ENCODE measurements at places on chromosomes 6 and 20.

DNA sequence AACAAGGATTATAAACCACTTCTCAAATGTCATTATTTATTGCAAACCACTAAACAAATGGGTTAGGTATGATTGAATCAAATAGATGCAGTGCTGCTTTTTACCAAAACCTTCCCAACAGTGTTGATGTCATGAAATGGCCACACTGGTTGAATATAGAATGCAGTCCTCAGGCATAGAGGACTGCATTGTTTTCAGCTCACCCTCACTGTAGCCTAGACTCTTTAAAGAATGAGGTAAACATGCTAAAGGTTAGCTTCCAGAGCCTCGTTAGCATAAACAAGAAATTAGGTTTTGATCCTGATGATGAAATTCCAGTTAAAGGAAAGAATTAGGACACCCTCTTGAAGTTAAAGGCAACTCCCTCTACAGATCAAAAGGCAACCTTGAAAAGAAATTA lies 224.3 kb downstream of the ALDH8A1 start:
- DNase-seq = no peak

GRCh38 chr6:63904650-63905248 lies 269.1 kb downstream of the PHF3 start:
- DNase-seq = no peak

DNA sequence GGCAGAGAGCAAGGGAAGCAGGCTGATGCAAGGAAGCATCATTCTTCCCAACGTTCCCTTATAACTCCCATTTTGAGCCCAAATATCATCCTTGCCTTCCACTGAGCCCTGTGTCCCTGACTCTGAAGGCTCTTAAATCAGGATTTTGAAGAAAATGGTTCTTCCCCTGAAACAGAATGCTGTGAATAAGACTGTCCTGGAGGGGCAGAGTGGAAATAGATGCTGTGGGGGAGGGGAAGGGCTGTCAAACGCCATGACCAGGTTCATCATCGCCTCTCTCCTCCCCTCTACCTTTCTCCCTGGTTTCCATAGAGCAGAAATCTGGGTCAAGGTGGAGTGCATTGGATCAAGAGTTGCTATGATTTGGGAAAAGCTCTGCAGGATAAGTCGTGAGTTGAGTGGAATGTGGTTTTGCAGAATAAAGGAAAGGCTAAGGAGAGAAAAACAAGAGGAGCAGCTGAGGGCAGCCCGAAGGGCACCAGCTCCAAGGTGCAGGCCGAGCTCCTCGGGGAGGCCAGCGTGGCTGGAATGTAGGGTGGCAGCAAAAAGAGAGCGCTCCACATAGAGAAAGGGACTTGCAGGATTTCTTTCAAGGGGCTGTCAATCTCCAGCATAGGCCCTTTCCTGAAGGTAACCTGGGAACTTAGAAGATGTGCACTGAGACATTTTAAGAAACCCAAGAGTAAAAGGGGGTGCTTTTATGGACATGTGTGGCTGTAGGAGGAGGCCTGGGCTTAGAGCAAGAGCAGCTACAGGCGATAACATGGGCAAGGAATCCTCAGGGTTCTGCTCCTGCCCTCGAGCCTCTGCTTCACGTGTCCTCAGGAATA lies 120.8 kb upstream of the CDYL start:
- DNase-seq = no peak

DNA sequence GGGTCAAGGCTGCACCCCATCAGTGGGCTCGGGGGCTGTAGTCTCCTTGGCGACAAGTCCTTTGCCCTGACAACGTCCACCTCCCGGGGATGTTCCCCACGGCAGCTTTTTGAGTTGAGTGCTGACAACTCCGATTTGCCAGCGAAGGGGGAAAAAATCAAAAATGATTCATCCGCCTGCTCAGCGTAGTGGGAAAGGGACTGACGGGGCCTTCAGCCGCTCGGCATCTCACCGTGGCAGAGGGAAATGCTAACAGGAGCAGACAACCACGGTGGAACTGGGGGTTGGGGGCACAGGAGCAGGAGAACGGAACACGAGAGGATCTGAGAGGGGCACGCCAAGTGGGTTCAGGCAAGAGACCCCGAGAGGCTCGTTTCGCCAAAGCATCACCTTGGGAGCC lies 173.7 kb downstream of the TFAP2C start:
- DNase-seq = no peak

DNA sequence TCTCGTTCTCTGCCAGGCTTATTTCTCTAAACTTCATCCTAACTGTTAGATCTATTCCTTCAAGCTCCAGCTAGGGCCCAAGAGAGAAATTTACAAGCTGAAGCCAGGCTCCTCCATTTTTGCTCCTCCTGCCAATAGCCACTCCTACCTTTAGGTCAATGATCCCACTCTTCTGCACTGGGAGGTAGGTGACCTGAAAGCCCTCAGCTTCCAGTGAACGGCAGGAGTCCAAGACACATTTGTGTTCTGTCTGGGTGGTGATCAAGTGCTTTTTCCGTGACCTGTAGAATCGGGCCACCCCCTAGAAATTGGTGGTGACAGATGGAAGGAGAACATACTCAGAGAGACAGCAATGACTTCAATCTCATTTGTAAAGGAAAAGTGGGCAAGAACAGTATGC lies 8.9 kb downstream of the NFS1 start:
- no peak for DNase-seq

DNA sequence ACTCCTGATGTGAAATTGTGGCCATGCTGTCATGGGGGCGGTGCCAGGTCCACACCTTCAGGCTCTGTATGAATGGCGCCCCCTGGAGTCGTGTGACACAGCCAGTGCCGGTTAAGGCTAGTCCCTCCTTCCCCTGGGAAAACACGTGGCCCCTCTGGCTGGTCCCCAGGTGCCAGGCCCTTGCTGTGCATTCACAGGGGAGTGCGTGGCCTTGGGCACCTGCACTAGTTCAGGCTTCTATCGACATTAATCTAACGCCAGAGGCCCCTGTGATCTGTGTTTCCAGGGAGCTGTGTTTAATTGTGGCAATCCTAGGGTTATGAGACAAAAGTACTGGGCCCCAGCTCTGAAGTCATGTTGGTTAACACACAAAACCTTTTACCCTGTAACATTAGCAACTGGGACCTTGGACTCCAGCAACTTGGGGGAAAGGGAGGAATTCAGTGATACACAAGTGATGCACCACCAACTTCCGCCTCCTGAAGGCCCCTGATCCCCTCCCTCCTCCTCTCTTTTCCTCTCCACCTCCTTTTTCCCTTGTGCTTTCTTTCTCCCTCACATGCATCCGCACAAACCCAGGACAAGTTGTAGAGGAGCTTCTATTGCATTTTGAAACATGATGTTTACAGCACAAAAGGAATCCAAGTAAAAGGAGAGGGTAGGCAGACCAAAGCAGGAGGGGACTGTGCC lies 74.0 kb downstream of the SSR1 start:
- peak; percentile 82 for DNase-seq

GRCh38 chr6:12291071-12291838 lies 1.1 kb downstream of the EDN1 start:
- DNase-seq = no peak

- no peak for DNase-seq
Measured at GRCh38 chr6:119294984-119295383, 54.6 kb downstream of the MAN1A1 start.

GRCh38 chr6:52552278-52552643 lies 24.6 kb downstream of the TRAM2 start:
- DNase-seq = no peak

DNA sequence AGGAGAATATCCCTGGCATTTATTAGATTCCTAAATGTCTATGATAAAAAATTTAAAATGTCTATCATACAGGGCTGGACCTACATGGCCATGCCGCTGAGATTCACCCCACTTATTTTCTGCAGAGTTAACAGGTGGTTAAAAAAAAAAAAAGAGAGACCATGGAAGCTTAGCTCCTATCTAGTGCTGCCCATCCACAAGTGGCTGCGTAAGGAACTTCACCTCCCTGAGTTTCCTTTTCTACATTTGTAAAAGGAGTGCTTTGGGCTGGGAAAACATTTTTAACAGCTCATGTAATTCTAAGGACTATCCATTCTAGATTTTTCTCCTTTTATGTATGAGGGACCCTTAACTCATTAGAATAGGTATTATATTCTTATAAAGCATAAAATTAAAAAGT lies 534.1 kb downstream of the MMUT start:
- DNase-seq = no peak

- no peak for DNase-seq
Measured at GRCh38 chr6:88965691-88966090, 2.3 kb upstream of the RNGTT start.

- DNase-seq = no peak
Measured at GRCh38 chr20:13008761-13009681, at the start of gene SPTLC3. SPTLC3 (plus strand) TSS chr20:13008972; CDS start chr20:13009268, 296 bp downstream.

- DNase-seq = no peak
Measured at GRCh38 chr6:130065609-130066156, 47.3 kb downstream of the L3MBTL3 start.

DNA sequence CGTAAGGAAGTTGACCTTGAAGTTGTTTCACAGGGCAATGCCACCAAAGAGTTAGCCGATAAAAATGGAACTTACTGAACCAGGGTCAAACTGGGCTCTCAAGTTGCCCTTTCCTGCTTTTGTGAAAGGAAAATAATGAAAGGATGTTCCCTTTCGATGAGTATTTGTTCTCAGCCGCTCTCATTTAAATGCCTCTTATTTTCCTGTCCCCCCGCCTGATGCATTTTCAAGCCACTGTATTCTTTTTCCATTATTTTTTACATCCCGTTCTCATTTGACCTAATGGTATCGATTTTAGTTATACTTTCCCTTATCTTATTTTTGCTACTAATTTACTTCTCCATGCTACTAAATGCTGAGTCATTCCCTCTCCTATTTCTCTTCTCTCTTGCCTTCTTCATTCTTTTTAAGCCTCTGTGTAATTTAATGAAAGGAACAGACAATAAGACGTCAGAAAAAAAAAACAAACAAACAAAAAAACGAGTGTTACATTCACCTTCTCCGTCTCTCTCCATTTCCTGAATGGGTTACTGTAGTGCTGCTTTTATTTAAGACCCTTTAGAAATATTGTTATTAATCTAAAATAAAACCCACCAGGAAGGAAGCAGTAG lies 655 bp upstream of the NDUFAF4 start:
- no peak for DNase-seq

DNA sequence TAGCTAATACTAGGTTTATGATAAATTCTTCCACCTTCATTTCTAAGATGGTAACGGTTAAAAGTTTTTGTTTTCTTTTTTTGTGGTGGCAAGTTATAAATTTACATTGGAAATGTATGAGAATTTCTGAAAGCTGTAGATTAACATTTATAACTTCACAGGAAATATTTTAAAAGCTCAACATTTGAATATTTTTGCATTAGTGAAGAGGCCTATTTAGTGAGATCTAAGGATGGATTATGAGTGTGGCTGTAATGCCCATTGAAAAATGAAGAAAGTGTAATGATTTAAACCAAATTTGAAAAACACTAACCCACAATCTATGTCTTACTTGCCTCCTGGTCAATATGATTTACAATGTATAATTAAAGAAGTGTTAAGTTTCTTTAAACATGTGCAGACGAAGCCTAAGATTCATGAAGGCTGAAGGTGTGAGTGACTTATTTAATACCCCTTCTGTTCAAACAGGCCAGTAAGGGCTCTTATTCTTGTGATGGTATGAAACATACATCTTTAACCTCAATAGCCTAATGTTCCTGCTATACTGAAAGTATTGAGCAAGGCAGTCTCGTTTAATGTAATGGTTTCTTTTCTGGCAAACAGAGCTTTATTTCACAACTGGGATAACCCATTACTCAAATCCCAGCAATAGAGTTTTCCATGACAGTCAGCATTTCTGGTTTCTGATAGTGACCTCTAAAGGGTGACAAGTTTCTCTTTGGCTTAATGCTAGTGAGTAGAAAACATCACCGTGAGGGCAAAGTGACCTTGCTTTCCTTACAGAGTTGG lies 13.2 kb downstream of the HDGFL1 start:
- no peak for DNase-seq

GRCh38 chr20:37151529-37151928 lies 27.6 kb upstream of the RPN2 start:
- DNase-seq = no peak

DNA sequence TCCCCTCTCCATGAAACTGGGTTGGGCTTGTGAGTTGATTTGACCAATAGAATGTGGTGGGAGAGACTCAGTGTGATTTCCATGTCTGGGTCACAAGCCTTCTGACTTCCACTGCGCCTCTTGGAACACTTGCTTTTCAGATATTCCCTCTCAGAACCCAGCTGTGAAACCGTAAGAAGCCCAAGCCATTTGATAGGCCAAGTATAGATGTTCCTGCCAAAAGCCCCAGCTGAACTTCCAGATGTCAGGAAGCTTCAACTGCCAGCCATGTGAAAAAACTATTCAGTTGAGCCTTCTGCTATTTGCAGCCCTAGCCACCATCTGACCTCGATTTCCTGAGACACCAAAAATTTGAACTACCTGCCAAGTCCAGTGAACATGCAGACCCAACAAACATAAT lies 387.8 kb upstream of the GJE1 start:
- no peak for DNase-seq

GRCh38 chr6:105429676-105430075 lies 26.8 kb upstream of the PREP start:
- no peak for DNase-seq

DNA sequence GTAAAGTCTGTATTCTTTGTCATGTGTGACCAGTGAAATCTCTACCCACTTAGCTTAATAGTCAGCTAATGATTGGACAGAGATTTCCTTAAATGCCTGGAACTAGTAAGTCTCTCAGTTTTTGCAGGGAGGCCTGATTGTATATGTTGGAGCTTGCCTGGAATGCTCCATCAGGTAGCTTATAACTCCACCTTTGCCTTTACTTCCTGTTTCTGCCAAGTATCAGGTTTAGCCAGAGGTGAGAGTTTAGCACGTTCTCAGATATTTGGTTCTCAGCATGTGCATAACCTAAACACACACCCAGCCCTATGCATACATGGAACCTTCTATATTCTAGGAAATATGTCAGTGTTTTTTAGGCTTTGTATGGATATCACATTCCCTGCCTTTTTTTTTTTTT lies 435.3 kb downstream of the CDKAL1 start:
- no peak for DNase-seq

- DNase-seq = no peak
Measured at GRCh38 chr20:14817101-14817500, 479.7 kb upstream of the FLRT3 start.

DNA sequence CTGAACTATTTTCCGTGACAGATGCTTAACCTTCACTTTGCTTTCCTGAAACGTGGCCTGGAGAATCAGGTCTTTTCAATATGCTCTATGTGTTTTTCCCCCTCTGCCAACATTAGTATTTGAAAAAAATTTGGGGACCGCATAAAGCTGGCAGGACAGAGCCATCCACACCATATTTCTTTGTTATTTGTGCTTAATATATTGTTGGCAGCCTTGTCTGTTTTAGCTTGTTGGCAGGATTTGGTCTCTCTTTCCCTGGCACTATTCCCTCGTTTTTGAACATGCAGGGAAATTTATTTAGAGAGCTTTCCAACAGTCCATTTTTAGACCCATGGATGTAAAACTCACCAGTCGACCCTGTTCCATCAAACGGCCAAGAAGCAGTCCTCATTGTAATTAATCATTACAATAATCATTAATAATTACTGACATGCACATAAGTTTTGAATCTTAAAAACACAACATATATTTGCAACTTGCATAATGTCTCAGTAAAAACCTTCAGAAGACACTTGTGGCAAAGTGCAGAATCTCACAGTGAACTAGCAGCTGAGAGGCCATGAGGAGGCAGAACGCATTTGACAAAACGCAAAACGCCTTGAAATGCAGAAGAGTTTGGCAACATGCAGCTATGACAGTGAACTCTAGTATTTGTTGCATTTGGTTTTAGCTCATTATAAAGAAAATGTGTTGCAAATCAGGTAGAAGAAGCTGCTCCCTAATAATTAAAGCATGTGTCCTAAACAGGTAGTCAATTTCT lies 514.2 kb downstream of the C6orf118 start:
- DNase-seq = no peak

GRCh38 chr6:140697585-140697984 lies 1323.1 kb upstream of the CITED2 start:
- no peak for DNase-seq

- DNase-seq = no peak
Measured at GRCh38 chr20:1291191-1291741, 25.2 kb downstream of the SNPH start.

Data from activated CD8-positive, alpha-beta memory T cell treated with anti-CD3 and anti-CD28 coated beads, Interleukin-2, amount 10 ng/mL, durations not matched to agents 7 days and 5 days (primary cell).